ENCODE measurements at places on chromosomes 3 and 15.
A peak's percentile ranks its signal among the peaks of the same experiment; 100 is the strongest.

GRCh38 chr3:138873471-138874278, 38.9 kb upstream of the PIK3CB start:
- DNase-seq: no peak

GRCh38 chr3:66588340-66588847, 87.6 kb upstream of the LRIG1 start:
- no peak for DNase-seq

- no peak for DNase-seq
Measured at GRCh38 chr3:27661797-27662196, 60.3 kb downstream of the EOMES start.

DNA sequence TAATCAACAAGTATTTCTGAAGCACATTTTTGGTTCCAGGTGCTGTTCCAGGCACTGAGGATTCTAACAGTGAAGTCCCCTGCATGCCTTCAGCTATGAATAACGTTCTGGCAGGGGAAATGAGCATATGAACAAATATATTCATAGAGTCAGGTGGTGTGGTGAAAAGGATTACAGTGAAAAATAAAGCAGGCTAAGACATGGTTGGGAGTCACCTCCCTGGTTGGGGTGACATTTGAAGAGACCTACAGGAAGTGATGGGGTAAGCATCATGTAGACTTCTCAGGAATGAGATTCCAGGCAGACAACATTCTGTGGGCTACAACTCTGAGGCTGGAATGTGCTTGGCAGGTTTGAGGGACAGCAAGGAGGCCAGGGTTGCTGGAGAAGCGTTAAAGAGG, 15.0 kb downstream of the FRMD4B start:
- no peak for DNase-seq

- DNase-seq: no peak
Measured at GRCh38 chr15:61762676-61763075, 297.6 kb downstream of the VPS13C start.

GRCh38 chr3:113212150-113212843, 940 bp downstream of the BOC start:
- no peak for DNase-seq

- DNase-seq: no peak
Measured at GRCh38 chr15:73856458-73857192, 16.7 kb upstream of the TBC1D21 start.

DNA sequence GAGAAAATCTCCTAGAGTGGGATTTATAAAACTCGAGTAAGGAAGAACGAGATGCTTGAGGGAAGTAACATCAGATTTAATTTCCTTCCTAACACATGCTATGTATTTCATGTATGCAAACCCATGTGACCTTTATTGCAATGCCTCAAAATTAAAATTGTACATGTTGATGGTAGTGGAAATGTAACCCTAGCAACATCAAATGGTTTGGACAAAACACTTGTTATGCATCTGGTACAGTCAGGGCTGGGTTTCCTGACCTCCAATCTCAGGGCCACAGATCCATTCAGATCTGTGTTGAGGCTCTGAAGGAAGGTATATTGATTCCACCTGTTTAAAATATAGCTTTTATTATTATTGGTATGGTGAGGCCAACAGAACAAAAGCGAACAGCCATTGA, 246.0 kb downstream of the WNT5A start:
- DNase-seq: no peak

DNA sequence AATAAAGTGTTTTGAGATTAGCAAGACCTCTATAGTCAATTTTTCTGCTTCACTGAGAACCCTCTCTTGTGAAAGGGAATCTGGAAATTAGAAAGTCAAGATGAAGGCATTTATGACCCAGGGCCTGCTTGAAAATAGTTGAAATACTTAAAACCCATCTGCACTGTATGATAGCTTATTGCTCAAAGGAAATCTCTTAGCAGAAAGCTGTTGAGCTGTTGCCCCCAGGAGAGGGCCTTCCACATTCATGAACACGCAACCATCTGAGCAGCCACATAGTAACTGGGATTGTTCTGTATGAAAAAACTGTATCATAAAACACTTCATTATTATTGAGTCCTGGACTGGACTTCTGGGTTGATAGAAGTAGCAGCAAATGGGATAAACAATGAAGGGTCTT, 106.4 kb upstream of the PTX3 start:
- DNase-seq: no peak

DNA sequence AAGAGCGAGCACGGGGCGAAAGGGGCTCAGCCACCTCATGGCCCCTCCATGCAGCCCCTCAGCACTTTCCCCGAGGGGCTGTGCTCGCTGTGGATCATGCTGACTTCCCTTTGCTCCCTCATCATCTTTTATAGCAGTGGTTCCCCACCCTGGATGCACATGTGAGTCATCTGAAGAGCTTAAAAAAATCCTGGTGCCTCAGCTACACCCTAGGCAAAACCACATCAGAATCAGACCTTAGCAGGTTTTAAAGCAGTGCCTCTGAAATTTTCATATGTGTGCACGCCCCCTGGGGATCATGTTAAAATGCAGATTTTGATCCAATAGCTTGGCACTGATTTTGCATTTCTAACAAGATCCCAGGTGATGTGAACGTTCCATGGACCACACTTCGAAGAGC, 50.9 kb downstream of the FEM1B start:
- DNase-seq: no peak

DNA sequence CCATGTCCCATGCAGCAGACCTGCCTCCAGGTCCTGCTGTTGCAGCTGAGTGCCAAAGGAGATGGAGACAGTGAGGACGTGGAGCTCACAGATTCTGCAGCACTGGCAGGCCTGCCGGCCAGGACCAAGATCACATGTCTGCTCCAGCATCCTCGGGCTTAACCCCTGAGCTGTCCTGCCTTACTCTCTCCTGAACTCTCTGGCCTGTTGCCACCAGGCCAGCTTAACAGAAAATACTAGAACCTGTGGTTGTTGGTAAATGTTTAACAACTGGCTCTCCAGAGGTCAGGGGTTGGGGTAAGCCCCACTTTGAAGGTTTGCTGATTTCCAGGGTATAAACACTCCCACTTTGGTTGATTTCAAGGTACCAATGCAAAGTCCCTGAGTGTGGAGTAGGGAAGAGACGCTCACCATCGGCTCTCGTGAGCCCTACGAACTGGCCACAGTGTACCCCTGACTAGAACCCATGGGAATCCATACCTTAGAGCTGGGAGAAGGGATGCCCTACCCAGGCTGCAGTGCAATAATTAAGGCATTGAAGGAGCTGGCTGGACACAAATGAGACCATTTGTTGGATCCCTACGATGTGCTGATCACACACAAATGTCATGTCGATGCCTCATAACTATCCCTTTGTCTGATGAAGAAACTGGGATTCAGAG, 147.9 kb downstream of the OR4M2 start:
- no peak for DNase-seq

GRCh38 chr3:10816019-10816862, at the start of gene SLC6A11:
SLC6A11 (plus strand) TSS chr3:10816228; CDS start chr3:10816266, 38 bp downstream.
- peak; percentile 61 for DNase-seq

- no peak for DNase-seq
Measured at GRCh38 chr15:100343251-100343650, 1.5 kb upstream of the ADAMTS17 start.
